Brain (organoid and tissue), 16 donors: ENCODE measurements at places on chromosomes 1 and 21.
A peak's percentile ranks its signal among the peaks of the same experiment; 100 is the strongest.

GRCh38 chr1:204081164-204081790 lies 8.4 kb downstream of the SOX13 start:
- DNase-seq: no peak

DNA sequence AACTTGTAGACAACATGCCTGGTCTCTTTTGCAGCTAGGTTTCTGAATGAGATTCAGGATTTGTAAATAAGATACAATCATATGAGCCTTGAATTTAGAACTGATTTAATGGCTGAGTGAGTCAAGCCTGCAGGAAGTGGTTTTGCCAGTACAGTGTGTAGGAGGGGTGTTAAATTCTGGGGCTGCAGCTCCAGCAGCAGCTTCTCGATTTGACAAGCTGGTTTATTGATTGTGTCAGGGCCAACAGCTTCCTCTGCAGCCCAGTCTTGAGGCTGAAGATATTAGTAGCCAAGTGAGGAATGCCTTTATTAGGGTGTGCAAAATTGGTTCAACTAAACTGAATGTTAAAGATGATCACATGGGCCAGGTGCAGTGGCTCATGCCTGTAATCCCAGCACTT lies 11.5 kb upstream of the PLA2G5 start:
- peak; percentile 3 for DNase-seq

- DNase-seq: peak; percentile 69
Measured at GRCh38 chr1:207404849-207405525, 49.1 kb upstream of the CR2 start.

GRCh38 chr1:158039380-158039779 lies 45.9 kb downstream of the KIRREL1 start:
- no peak for DNase-seq

- DNase-seq: no peak
Measured at GRCh38 chr1:230922620-230923019, 54.3 kb upstream of the C1orf198 start.
